ENCODE measurements at places on chromosomes 1 and 21.

- no peak for DNase-seq
These were observed 228.1 kb downstream of the AKT3 start for GRCh38 chr1:243621973-243622372.

- DNase-seq: no peak
These were observed 15.9 kb downstream of the TXNIP start for GRCh38 chr1:145980457-145980994.

DNA sequence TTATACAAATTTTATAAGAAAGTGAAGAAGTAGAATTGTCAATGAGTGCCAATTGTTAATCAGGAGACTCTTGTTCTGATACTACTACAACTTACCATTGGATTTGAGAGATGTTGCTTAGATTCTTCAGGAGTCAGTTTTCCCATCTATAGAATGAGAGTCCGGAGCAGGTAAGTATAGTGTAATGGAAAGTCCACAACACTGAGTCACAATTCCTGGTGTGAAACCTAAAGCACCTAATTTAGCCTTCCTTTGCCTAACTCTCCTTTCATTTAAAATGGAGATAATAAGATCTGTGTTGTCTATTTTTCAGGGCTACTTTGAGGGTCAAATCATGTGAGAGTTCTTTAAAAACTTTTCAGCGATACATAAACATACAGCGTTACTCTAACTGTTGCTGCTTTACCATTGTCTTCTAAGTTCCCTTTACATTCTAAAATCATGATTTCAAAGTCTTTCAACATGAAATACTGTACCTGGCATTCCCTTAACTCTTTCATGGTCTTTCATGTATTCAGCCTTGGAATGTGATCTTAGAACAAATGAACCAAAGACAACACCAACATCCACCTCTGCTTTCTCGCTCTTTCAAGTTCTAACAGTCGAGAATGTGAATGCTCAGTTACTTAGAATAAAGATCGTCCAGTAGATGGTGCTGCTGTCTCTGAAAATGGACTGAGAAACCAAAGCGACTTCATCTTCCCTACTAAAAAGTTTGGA is 90.9 kb downstream of the SLC30A10 start:
- no peak for DNase-seq

- no peak for DNase-seq
These were observed 162.2 kb upstream of the KCNK2 start for GRCh38 chr1:214920337-214920736.

DNA sequence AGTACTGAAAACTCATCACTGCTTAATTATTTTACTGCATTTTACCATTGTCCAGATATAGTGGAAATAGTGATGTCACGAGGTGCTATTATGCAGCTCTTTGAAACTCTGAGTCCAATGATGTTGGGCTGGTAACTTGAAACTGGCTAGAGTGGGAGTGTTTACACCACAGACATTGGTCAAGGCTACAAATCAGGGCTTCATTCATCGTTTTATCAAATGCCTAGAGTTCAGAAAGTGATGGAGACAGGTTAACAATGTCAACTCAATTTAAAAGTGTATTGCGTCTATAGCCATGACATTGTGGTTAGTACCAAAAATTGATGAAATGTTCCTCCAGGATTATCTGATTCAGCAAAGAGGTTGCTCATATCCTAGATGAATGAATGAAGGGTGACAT is 12.7 kb downstream of the PADI1 start:
- DNase-seq: no peak

- DNase-seq: no peak
These were observed 252.7 kb upstream of the CSF3R start for GRCh38 chr1:36735436-36735835.

GRCh38 chr1:44631647-44632539 is 42.4 kb downstream of the TMEM53 start:
- DNase-seq: peak; percentile 79

- no peak for DNase-seq
These were observed 251.3 kb upstream of the FGGY start for GRCh38 chr1:59045636-59046035.

DNA sequence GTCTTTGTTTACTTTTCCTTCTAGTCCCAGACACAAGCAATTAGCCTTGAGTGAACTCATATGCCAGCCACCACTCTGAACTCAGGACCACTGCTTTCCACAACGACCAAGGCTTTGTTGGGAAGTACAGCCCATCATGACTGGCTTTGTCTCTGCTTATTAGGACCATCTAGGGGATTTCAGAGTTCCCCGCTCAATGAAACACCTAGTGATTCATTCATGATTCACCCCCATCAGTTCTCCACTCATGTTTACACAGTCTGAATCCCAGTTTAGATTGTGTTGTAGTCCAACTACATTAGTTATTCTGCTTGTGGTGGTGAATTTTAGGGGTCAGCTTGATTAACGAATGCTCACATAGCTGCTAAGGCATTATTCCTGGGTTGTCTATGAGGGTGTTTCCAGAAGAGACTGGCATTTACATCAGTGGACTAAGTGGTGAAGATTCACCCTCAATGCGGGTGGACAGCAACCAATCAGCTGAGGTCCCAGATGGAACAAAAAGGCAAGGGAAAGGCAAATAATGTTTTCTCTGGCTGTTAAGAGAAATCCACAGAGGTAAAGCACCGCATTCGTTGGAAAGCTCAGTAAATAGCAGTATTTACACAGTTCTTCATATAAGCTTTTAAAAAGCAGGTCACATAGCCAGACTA is 122.7 kb downstream of the RGS21 start:
- DNase-seq: no peak

DNA sequence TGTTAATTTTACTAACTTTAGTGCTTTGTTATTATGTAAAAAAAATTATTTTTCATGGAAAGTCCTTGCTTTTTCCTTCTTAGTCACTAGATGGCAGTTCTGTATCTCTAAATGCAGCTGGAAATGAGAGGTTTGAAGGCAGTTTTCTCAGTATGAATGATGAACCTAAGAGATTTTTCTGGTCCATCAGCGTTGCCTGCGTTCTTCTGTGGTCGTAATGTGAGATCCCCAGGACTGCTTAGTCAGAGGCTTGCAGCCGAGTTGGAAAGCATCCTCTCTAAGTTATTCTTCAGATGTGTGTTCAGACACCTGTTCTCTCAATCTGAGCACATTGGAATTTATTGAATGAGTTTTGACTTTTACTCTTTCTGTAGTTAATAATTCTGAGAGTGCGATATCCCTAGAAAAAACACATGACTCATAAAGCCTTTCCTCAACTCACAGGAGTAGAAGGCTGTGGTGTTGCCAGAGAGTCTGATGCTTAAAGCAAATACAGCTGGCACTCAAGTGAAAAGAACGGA is 99.3 kb downstream of the FMN2 start:
- no peak for DNase-seq

GRCh38 chr21:27024971-27025370 is 58.1 kb upstream of the ADAMTS5 start:
- DNase-seq: no peak

DNA sequence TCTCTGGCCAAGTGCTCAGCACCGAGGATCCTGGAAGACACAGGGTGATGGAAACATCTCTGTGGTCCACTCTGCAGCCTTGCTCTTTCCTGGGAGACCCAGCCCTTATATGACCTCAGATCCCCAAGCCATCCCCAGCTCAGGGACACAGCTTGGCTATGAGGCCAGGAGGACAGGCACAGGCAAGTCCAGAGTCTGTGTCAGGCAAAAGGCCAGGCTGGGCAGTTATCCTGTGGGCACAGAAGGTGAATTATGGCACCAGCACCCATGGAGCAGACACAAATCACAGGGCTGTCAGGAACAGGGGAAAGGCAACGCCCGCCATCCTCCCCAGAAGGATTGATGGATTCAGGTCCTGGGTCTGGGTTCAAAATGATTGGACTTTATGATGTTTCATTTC is 52.1 kb upstream of the SCMH1 start:
- no peak for DNase-seq

GRCh38 chr1:77888081-77888780 is at the start of gene NEXN:
Gene NEXN (plus strand): TSS chr1:77888624. CDS start chr1:77916107, 27,483 bp downstream.
- DNase-seq: no peak

DNA sequence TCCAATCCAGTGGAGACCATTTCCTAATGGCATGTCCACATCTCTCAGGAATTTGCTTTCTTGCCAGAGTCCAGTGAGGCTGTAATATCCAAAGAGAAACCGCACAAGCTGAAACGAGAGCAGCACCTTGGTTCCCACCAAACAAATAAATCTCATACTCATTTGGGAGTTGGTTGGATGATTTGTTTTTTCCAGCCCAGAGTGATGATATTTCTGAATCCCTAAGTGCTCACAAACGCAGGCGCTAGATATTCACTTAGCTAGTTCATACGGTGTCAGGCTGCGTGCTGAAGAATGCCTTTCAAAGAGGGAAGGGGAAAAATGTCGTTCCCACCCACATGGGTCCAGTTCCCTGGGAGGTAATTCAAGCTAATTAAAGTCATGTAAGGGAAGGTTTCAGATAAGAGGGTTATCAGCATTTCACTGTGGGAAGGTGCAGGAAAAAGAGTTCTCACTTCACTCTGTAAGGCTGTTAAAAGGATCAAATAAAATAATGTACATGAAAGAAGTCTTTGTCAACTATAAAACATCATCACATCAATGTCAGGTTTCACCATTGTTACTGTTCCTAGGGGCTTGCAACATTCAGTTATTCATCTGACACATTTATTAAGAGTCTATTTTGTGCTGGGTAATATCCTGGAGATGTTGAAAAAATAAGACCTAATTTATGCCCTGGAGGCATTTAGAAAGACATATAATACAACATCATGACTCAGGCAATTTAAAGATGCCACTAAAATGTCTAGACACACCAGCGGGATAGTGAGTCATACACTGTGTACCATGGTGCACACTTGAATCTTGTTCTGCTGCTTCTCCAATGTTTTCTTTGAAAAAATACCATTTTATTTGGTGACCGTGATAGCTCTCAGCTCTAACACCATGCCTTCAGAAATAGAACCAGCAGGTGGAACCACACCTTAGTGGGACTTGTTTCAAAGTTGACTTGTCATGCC is 19.3 kb downstream of the DPT start:
- DNase-seq: no peak

- DNase-seq: no peak
These were observed 83.7 kb upstream of the SELENON start for GRCh38 chr1:25716320-25716719.

DNA sequence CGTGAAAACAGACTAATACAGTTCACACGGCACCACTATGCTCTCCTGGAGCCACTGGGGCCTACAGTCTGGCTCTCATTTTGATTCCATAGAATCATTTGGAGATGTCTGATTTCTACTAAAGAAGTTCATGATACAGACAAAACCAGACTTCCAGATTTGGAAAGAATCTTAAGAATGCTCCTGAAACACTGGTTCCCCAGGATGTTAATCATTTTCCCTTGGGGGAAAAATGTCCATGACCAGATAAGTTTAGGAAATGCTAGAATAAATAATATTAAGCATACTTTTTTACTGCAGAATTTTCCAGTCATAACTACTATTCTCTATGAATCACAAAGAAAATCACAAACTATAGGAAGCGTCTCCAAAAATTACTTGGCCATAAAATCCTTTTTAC is 63.0 kb upstream of the RGS7 start:
- no peak for DNase-seq

DNA sequence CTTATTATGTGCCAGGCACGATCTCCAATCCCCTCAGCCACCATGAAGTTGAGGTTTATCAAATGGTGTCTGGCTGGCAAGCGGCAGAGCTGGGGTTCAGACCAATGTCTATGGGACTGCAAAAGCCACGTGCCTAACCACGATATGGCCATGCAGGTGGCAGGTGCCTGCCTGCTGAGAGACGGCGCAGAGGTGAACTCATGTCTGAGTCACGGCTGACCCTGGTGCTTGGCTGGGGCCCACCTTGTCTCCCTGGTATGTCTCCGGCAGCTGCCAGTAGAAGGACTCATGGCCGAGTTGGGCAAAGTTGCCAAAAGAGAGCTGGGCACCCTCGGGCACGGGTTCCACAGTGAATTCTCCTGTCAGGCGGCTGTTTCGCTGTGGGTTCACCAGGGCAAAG is 59.9 kb downstream of the LDLRAD2 start:
- DNase-seq: no peak

- DNase-seq: no peak
These were observed 174.3 kb downstream of the ADGRL2 start for GRCh38 chr1:81974883-81975555.
